ENCODE measurements at places on chromosomes 16 and 17. TPM values are rescaled to one million over a fixed set of nuclear protein-coding genes. Genes with fewer than 3 reads are reported as not detected.

CNTD1 gene
- 0.26 TPM for total RNA-seq

GRCh38 chr17:55289106-55289446 is 24.3 kb downstream of the HLF start:
- DNase-seq, result no peak

GRCh38 chr17:3535253-3535995 is 22.2 kb downstream of the TRPV3 start:
- peak; percentile 77 for DNase-seq

DNA sequence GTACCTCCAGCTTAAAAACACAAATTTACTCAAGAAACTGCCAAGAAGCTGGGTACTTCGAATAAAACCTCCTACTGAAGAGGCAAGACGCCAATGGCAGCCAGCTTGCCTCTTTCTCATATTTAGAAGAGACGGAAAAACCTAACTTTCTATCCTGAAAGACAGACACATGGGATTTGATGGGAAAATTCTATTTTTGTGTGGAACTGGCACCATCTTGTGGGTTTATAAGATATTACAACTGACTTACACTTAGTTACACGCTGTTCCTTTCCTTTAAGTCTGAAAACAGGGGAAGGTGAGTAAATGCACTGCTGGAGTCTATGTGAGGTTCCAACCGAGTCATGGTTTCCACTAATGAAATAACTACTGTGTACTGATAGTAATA is 10.3 kb downstream of the ZNF18 start:
- DNase-seq, result peak; percentile 41

GRCh38 chr16:28477311-28477920 is 5.3 kb upstream of the NPIPB7 start:
- no peak for DNase-seq

GRCh38 chr17:50692448-50693035 is 15.2 kb downstream of the ANKRD40 start:
- no peak for DNase-seq

GRCh38 chr17:36482611-36483504 is 3.6 kb upstream of the ZNHIT3 start:
- peak; percentile 74 for DNase-seq

- no peak for DNase-seq
Observed at GRCh38 chr16:29665294-29666077, 2.4 kb downstream of the SPN start.

SNF8 gene
- 84.2 TPM for total RNA-seq

GRCh38 chr17:17494870-17495535 is 1.2 kb downstream of the RASD1 start:
- peak; percentile 53 for DNase-seq

SOCS1 gene
- 21.1 TPM for total RNA-seq

DNA sequence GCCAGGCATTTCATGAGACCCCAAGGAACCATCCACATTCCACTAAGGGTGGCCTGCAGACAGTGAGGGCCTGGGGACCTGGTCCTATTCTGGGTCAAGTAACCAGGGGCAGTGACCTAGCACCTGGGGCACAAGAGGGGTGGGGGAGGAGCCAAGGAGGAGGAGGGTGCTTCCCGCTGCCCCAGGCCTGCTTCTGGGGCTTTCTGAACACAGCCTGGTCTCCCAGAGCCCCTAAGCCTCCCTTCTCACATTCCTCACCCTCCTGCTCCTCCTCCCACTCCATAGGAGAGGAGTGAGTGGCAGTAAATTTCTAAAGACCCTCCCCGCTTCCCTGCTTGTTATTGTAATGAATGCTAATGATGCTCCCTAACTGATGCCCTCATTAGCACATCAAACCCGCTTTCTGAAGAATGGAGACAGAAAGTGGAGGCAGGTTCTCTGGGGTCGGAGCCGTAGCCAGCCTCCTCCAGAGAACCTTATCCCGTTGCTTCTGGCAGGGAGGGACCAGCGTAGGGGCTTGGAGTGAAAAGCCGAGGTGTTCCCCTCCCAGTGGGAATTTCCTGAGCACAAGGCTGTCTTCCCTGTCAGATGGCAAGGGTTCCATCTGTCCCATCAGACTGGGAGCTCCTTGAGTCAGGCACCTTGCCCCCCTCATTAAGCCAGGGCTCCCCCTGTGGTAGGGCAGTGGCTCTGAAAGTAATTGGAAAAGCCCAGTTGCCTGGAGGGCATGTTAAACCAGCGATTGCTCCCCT is 3.7 kb upstream of the SRCIN1 start:
- DNase-seq, result no peak

GRCh38 chr16:85554114-85554888 is 58.8 kb upstream of the GSE1 start:
- peak; percentile 90 for DNase-seq

SKAP1 gene
- not detected for total RNA-seq

RABEP2 gene
- total RNA-seq, result 22.6 TPM
